AG04450 (cell line): ENCODE measurements at places on chromosomes 12 and 14.

- no peak for DNase-seq
Measured at GRCh38 chr12:41264281-41264680, 76.2 kb downstream of the PDZRN4 start.

GRCh38 chr14:74604157-74604556 lies 7.9 kb downstream of the LTBP2 start:
- no peak for DNase-seq

DNA sequence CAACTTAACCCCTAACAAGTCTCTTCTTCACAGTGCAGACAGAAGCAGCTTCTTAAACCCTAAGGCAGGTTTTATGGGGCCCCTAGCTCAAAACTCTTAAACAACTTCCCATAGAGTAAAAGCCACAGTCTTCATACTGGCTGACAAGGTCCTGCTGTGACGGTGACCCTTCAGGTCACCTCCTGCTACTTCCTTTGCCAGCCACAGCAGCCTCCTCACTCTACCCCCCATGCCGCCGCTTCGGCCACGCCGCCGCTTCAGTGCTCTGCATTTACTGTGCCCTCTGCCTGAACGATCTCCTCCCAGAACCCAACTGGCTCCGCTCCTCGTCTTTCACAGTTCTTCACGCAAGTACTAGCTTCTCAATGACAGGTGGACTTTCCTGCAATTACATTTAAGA lies 45.5 kb downstream of the ACADS start:
- no peak for DNase-seq

GRCh38 chr12:68863109-68863770 lies 55.3 kb downstream of the MDM2 start:
- no peak for DNase-seq

DNA sequence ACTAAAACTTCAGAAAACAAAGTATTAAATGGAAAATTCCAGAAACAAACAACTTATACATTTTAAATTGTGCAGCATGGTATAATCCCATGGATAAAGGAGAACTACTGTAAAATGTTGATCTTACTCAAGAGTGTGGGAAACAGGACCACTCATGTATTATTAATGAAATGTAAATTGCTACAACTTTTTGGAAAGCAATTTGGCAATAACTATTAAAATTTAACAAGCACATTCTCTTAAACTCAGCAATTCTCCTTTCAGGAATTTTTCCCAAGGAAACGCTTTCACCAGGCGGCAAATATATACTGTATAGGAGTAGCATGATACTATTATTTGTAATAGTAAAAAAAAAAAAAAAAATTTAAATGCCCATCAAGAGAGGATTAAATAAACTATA lies 284.5 kb upstream of the AMIGO2 start:
- DNase-seq = no peak

- DNase-seq = no peak
Measured at GRCh38 chr12:2679068-2679815, 115.5 kb upstream of the FKBP4 start.

DNA sequence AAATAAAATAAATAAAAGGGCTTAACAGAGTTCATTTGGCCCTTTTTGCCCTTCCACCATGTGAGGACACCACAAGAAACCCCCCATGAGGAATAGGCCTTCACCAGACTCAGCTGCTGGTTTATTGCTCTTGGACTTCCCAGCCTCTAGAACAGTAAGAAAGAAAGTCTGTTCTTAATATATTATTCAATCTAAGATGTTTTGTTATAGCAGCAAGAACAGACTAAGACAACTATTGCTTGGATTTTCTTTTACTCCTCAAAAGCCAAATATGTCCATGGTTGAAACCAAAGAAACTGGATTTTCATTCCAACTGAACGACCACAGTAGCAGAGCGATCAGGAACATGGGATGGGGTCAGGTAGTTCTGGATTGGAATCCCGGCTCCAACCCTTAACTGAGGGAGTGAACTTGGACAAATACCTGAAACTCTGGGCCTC lies 157.2 kb upstream of the EEA1 start:
- DNase-seq = no peak

- no peak for DNase-seq
Measured at GRCh38 chr14:81312289-81312876, 87.7 kb downstream of the STON2 start.

- DNase-seq = no peak
Measured at GRCh38 chr14:24913746-24914145, 136.2 kb downstream of the STXBP6 start.

DNA sequence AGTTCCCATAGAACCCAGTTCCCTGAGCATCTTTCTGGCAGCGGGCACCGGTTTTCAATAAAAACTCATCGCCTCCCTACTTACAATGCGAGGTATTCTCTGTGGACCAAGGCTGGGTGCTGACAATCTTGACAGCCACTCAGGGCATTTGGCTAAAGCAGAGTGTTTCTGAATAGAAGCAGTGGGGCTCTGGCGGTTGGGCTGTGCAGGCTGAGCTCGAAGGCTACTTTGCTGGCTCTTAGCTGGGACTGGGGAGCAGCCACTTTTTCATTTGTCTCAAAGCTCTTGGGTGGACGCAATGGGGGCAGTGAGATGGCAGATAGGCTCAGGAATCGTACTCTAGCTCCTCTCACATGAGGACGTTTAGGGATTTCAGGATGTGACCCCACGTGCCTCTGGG lies 151.8 kb downstream of the UNC79 start:
- DNase-seq = no peak

DNA sequence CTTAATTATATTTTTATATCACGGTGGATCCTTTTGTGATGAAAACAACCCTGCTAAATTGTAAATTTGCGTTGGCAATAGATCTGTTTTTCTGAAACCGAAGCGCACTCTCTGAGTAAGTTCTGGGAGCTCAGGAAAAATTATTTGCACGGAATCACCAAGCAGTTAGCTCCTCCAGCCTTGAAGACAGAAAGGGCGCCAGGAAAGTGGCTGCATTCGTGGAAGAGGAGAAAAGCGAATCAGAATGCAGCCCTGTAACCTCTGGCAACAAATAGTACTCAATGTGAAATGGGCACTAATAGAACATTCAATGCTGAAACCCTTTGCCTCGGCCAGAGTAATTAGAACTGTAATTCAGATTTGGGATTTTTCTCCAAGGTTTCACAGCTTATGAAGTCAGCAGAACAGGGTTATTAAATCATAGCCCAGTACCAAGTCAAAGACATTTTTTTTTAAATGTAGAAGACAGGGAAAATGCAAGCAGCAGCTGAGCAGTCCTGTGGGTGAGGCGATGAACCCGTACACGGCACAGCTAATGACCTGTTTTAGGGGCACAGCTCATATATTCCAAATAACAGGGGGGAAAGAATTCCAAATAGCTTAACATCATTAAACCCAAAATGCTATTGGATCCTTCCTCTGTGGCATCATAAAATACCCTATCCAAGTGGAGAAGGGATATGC lies 251.4 kb downstream of the EGLN3 start:
- no peak for DNase-seq

GRCh38 chr12:111121840-111122239 lies 201.5 kb upstream of the MYL2 start:
- DNase-seq = no peak

GRCh38 chr12:90250766-90251165 lies 542.1 kb upstream of the ATP2B1 start:
- DNase-seq = no peak

GRCh38 chr12:12384571-12385340 lies 27.9 kb downstream of the BORCS5 start:
- no peak for DNase-seq

DNA sequence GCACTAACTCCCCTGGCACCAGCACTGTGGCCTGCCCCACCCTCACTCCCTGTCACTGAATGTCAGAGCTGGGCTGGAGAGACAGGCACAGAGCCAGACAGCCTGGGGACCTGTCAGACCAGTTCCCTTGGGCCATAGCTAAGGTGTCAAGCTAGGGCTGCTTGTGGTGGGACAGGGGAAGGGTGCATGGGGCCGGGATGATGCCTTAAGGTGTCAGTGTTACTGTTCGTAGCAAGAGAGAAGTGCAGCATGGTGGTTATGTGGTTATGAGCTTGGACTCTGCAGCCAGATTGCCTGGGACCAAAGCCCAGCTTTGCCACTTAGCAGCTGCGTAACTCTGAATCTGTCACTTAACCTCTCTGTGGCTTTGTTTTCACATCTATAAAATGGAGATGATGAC lies 3.8 kb downstream of the RAPGEF3 start:
- no peak for DNase-seq

DNA sequence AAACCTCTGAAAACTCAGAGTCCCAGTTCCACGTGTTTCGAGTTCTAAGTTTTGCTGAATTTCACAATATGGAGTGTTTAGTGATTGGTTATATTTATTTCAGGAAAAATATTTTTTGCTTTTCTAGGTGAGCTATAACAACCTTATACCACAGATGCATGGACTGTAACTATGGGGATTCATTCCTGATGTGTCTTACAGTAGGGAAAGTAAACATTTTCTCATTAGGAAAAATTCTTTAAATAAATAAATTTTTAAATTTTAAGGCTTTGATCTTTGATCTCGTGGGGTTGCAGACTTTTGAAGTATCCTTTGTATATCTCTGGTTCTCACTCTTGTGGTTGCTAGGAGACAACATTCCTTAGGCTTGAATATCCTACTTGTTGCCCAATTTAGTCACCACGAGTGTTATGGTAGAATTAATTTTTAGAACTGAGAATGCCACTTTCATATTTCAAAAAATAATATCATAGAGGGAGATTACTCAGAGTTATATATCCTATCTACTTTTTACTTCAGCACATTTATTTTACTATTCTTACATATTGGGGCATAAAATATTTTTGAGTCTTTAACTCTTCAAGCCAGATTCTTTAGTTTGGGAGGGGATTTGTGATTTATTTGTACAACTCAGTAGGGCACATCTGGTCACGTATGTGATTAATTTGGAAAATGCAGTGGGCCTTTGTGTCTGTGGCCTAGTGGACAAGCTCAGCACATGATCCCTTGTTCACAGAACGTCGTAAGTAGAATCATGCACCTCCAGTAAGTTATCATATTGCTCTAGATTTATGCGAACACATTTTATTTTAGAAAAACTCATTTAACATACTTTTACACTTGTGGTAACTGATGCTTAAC lies 224.0 kb downstream of the TTC6 start:
- DNase-seq = no peak

- peak; percentile 49 for DNase-seq
Measured at GRCh38 chr14:87331991-87332390, 661.0 kb downstream of the GALC start.

DNA sequence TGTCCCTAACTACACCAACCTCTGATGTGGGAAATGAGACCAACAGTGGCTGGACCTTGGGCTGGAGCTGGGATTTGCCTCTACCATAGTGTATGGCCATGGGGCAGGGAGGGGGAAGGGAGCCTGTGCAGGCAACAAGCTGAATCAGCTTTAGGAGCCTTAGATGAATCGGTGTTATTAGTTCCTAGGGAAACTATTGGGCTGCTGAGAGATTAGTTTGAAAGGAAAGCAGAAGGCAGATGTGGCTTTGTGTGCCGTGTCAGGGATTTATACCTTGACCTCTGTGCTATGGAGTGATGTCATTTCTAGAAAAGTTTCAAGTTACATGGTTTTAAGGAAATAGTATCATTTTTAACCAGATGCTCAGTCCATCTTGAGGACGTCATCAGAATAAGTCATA lies 19.5 kb upstream of the GAS2L3 start:
- no peak for DNase-seq

- DNase-seq = no peak
Measured at GRCh38 chr12:18074001-18074400, 16.0 kb downstream of the RERGL start.

- DNase-seq = no peak
Measured at GRCh38 chr14:103856607-103857006, 9.2 kb upstream of the PPP1R13B start.

DNA sequence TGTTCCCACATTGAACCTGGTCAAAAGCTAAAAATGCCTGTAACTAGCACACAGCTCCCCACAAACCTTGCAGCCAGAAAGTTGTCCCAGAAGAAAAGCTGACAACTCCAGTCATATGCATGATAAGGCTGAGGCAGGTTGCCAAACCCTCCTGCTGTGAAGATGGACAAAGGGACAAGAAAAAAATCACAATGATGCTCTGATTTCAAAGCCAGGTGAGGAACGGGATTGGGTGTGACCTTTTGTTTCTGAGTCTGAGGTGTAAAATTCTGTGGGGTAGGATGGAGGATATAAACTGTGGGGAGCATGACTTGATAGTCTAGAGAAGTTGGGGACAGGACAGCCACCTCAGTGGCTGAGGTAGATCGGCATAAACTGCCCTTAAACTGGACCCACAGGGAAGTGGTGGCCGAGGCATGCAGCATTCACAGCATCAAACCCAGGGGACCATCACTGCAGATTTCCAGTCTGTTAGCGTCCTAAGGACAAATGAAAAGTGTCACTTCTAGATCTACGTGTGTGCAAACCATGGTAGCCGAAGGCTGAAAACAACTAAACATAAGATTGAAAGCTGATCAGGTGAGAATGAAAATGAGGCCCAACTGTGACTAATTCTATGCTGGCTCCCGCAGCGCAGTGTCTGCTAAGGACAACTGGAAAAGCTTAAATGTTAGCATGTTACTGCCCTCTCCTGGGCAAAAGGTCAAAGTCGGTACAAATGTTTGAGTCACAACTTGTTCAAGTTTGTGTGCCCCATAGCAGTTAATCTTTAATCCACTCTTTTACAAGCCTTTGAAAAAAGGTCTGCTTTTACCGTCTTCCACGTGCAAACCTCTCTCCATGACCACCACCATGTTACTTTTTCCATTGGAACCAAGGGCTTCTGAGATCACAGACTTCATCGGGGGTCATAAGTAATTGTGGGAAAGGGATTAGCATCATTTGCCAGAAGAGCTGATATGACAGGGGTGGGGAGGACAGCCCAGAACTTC lies 39.8 kb downstream of the GRIN2B start:
- no peak for DNase-seq

- DNase-seq = no peak
Measured at GRCh38 chr14:100135073-100135472, 24.4 kb downstream of the DEGS2 start.

GRCh38 chr12:47032644-47033043 lies 46.8 kb upstream of the PCED1B start:
- DNase-seq = no peak

DNA sequence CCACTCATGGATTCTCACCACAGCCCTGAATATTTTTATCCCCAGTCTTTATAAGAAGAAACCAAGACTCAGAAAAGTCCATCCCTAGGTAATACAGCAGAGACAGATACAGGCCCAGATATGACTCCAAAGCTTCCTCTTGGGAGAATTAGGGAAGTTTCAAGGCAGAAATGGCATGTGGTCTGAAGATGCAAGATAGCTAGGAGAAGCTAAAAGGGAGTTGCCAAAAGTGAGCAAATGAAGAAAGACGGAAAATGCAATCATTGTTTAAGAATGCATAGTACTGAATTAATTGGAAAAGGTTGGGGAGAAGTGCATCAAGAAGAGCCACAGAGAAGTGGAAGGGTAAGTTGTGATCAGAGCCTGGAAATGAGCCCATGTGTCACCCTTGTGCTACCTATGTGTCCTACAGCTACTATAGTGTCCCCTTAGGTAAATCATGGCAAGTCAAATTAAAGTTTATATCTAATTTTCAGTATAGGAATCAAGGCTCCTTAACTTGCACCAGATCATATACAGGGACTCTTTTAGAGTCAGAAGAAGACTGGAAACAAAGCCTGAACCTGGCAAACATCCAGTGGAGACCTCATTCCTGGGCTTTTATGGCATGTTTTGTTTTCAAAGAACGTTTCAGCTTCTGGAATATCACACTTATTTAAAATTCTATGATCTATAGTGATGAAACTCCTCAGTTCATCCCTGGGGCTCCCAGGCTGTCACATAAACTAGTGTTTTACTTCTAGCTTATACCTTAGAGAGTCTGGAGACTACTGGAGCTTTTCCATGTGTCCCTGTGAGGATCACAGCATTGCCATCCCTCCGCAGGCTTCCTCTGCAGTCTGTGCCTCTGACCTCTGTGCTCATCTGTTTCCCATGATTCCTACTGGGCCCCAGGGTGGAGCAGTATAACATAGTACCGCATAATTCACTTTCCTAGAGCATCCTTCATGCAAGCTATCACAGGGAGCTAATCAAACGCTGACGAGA lies 189.0 kb upstream of the CDKN3 start:
- DNase-seq = no peak
